ENCODE measurements at places on chromosomes 11 and 22.

GRCh38 chr11:115942011-115942410 is 437.8 kb upstream of the CADM1 start:
- no peak for DNase-seq

GRCh38 chr11:123362941-123363340 is 67.1 kb upstream of the GRAMD1B start:
- no peak for DNase-seq

GRCh38 chr11:74492974-74493790 is at the start of gene LIPT2:
Gene LIPT2, minus strand, starts transcription at chr11:74493724. Its CDS starts 21 bp downstream, at chr11:74493703.
- DNase-seq: peak; percentile 89

DNA sequence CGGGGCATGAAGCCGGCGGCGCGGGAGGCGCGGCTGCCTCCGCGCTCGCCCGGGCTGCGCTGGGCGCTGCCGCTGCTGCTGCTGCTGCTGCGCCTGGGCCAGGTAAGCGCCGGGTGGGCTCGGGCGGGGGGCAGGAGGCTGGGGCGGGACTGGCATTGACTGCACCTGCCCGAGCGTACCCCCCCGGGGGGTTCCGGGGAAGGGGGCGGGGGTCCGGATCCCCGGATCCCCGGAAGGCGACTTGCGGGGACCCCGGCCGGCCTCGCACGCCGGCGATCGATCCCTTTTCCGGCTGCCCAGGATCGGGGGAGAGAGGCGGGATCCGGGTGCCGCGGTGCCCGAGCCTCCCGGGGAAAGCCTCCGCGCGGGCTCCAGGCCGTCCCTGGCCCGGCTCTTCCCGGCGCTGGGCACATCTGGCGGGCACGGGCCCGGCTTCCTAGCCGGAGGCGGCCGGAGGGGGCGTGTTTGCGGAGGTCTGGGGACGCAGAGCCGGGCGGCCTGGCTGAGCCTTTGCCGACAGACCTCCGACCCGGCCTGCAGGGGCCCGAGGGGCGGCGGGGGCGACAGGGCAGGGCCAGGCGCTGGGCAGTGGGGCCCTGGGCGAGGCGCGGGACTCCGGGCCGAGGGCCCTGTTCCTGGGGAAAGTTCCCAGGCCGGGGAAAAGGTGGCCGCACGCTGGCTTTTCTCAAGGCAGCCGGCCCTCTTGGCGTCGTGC is 705 bp downstream of the PTPRJ start:
- DNase-seq: no peak

- DNase-seq: no peak
Measured at GRCh38 chr11:117107701-117108590, 9.7 kb upstream of the SIK3 start.

GRCh38 chr11:2305788-2306451 is 4.1 kb downstream of the TSPAN32 start:
- DNase-seq: no peak

- no peak for DNase-seq
Measured at GRCh38 chr11:20544603-20545237, 54.7 kb upstream of the SLC6A5 start.

DNA sequence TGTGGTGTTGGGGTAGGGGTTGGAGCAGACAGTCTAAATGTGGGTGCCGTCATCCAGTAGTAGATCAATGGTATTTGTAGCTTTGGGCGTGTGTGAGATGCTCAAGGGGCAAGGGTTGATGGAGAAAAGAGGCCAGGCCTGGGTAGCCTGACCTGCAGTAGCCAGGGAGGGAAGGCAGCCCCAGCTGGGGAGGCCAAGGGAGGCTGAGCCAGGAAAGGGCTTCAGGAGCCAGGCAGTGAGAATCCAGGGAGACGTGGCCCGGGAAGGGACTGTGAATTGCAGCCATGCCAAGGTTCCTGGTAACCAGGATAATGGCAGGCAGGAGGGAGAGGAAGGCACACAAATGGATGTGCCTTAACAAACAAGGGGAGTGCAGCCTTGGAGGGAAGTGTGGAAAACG is 2.5 kb upstream of the DERL3 start:
- no peak for DNase-seq

- DNase-seq: no peak
Measured at GRCh38 chr11:36373016-36374010, 77.2 kb downstream of the PRR5L start.

GRCh38 chr11:112219476-112220232 is 6.6 kb upstream of the PTS start:
- DNase-seq: peak; percentile 5

DNA sequence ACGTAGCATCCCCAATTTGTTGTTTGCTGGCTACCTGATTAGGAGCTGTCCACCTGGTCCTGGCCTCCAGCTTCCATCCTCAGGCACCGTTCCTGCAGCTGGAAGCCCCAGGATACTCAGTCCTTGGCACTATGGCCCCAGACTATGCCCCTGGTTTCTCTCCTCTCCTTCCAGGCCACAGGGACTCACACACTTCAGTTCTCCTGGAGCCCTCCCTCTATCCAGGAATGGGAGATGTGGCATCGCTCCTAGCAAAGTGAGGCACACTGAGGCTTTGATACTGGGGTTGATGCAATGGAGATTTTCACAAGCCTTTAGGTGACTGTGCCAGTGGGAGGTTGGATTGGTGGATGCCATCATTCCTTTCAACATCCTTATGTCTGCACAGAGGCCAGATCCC is 142.8 kb upstream of the B3GAT1 start:
- no peak for DNase-seq

DNA sequence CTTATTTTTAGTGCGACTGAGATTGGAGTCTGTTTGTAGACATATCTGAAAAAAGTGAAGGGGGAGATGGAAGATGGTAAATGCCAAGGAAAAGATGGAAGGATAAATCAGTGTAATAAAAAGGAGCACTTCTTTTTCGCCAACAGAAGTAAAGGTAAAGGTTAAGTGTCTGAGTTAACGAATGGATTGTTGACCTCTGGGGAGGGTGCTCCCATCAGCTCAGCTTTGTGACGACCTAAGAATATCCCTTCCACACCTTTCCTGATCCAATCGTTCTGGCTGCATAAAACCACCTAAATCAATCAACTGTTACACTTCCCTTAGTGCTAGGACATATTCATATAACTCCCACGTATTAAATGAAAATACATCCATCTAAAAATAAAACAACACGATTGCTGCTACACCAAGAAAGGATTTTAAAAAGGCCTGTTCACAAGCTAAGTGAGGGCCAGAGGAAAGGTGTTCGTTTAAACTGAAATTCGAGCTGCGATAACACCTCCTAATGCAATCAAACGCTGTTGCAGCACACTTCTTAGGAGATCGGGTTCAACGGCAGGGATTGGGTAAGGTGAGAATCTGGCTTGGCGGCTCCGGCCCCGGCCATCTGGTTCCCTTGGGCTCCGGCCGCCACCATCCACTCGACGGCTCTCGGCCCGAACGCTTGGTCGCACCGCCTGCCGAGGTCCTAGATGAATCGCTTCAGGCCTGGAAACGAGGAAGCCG is 658 bp downstream of the C11orf71 start:
- DNase-seq: no peak

DNA sequence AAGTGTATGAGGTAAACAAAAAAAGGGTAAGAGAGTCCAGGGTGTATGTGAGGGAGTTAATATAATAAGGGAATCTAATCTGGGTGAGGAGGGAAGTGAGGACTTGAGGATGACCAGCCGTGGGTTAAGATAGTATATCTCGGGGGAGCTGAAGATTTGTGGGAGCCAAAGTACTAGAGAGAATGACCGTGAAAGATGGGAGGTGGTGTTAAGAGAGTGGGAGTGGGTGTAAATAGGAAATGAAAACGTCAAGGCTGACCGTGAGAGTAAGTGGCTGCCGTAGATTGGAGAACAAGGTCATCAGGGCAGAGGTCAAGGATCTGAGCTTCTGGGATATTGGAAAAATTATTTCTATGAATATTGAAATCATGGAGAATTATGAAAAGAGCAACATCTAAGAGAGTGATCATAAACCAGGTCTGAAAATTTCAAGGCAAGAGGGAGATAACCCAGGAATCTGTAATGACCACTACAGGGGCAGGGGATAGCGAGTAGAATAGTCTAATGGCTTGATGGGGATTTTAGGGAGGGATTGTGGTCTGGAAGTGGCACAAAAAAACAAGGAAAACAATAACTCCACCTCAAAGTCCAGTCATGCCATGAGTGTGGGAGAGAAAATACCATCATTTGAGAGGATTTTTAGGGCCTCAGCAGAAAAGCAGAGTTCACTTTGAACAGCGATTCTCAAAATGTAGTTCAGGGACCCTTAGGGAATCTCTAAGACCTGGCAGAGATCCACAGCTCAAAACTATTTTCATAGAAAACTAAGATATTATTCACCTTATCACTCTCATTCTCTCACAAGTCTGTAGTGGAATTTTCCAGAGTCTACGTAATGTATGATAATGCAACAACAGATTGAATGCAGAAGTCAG is 72.0 kb downstream of the PRR5L start:
- DNase-seq: no peak

DNA sequence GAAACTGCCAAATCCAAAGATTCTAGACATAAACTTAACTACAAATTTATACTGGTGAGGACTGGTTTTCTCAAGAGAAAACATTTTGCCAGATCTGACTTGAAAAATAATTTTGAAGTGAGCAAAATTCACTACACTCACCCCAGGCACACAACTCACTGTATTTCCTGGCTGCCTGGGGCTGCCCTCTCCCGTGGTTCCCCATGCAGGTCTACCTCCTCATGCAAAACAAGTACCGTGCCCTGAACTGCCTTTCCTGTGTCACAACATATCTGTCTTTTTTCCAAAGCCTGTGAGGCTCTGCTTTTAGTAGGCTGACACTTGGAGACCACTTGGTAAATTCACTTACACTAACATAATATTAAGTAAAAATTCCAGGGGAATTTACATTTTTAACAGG is 76.4 kb downstream of the LIF start:
- DNase-seq: no peak

GRCh38 chr22:38941488-38941987 is 15.9 kb upstream of the APOBEC3A start:
- peak; percentile 43 for DNase-seq

GRCh38 chr11:59963733-59964132 is at the start of gene OOSP4A:
Gene OOSP4A, plus strand, starts transcription at chr11:59964033. Its CDS starts 0 bp downstream, at chr11:59964033.
- no peak for DNase-seq

GRCh38 chr11:79263001-79263400 is 177.8 kb downstream of the TENM4 start:
- no peak for DNase-seq

- no peak for DNase-seq
Measured at GRCh38 chr11:70048279-70049024, 29.7 kb upstream of the ANO1 start.

DNA sequence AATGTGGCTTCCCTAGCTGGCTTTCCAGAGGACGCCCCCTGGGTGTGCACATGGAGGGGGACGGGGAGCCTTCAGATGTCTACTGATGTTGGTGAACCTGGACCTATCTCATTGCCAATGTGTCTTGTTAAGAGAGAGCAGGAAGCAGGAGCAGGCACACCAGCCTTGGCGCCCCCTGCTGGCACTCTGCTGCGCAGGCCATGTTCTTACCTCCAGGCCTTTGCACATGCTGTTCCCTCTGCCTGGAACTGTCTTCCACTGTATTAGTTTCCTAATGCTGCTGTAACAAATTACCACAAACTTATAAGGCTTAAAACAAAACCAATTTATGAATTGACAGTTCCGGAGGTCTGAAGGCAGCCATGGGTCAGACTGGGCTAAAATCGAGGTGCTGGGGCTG is 23.6 kb upstream of the MN1 start:
- no peak for DNase-seq

GRCh38 chr22:17783312-17783711 is 9.0 kb upstream of the BID start:
- no peak for DNase-seq

DNA sequence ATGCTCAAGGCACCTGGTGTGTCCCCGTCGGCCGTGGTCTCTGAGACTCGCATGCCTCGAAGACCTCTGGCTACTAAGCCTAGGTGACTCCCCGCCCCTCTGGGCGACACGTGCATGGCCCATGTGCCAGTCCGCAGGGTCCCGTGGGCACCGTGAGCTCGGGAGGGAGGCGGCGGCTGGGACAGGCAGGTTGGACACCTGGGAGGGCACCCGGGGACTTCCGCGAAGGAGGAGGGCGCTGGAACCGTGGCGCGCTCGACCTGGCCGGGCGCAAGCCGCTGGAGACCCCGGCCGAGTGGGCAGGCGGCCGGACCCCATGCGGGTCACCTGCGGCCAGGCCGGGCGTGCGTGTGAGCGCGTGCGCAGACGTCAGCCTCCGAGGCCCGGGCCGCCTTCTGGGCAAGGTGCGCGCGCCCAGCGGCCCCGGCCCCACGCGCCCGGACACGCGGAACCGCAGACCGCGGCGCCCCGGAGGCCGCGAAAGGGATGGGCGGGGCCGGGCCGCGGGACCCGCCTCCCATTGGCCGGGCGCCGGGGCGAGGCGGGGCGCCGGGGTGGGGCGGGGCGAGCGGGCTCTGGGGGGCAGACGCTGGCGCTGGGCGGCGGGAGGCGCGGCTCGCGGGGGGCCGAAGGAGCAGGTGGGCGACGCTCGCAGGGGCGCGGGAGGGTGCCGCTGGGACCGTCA is 579 bp upstream of the RASD2 start:
- DNase-seq: peak; percentile 25

DNA sequence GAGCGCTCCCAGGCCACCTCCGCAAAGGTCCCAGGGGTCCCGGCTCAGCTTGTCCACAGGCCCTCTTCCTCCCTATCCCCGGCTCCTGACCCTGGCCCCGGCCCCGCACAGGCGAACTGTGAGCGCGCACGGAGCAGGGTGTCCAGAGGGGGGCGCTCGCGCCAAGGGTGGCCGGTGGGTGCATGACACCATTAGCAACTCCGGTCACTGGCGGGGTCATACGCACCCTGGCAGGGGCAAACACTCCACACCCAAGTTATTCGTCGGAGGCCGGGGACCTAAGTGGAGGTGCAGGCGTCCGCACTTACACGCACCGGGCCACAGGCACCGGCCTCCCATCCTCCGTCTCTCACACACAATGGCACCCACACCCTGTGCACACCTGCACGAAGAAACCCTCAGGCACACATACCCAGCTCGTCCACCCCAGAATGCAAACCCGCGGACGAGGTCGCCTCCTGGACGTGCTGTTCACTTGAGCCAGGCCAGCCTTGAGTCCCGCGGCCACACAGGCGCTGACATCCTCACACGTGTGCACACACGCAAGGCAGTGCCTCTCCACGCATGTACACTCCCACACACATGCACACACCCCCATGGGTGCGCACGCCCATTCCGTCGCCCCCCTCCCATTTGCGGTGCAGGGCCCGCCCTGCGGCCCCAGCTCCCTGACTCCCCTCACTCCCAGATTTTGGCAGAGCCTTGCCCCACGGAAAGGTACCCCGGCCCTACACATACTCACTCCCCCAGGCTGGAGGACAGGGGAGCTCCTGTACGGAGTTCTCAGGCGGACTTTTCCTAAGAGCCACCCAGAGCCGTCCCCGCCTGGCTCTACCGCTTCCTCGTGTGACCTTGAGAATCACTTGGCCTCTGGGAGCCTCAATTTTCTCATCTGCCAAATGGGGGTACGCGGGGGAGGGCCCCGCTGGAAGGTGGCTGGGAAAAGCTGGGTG is at the start of gene RASGRP2:
Gene RASGRP2 (minus strand): TSS at position 552 of the 953 bp plus-strand sequence. CDS start 1,276 bp downstream, outside the sequence.
- no peak for DNase-seq
